GM20000 (cell line): ENCODE measurements at places on chromosomes 2 and 18.

- DNase-seq: no peak
These were observed 18.3 kb downstream of the ZNF892 start for GRCh38 chr2:95225658-95226057.

GRCh38 chr18:22303927-22304326 lies 113.8 kb downstream of the CTAGE1 start:
- no peak for DNase-seq

DNA sequence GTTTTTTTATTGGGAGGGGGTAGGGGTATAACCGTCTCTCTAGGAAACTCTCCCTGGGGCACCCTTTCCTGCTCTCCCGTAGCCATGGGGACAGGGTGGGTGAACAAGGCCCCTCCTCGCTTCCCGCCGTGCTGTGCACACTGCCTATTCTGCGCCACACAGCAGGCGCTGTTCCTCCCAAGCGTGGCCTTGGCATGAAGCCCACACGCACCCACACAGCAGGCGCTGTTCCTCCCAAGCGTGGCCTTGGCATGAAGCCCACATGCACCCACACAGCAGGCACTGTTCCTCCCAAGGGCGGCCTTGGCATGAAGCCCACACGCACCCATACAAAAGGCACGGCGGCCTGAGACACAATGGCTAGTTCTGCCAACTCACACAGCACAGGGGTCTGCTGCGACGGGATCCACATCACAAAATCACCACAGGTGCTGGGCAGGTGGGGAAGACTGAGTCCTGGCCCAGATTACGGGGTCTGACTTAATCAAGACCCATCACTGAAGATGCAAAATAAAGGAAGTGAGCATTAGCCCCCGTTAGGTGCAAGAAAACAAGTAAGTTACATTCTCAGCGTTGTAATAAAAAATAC lies 46.6 kb upstream of the TPO start:
- no peak for DNase-seq

DNA sequence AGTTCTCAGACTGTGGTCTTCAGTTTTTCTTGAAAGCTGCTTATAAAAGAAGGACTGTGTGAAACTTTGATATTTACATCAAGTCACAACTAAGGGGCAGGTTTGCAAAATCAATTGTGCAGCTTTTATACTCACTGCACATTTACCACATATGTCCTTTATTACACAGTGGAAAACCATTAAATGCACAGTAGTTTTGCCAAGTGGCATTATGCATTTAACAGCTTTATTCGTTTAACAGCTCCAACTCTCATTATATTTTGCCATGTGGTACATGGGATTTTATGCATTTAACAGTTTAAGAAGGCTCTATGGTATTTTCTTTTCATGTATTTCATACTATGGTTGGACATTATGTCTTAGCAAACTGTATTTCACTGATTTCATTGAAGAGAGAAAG lies 135.6 kb downstream of the SATB2 start:
- DNase-seq: no peak

DNA sequence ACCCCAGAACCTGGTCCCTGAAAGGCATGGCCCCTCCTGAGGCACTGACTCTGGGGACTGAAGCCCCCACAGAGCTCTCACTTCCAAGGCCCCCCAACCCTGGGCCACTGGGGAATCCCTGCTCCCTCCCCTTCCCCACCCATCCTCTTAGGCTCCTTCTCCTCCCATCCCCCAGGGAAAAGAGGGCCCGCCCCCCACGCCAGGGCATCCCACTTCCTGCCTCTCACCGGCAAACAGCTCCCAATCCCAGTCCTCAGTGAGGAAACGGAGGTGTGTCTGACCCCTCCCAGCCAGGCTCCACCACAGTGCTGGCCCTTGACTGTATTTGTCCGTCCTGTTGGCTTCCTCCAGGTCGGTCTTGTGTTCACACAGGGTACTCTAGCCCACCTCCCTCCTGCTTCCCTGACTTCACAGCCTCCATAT lies 35.0 kb upstream of the PTMA start:
- no peak for DNase-seq

DNA sequence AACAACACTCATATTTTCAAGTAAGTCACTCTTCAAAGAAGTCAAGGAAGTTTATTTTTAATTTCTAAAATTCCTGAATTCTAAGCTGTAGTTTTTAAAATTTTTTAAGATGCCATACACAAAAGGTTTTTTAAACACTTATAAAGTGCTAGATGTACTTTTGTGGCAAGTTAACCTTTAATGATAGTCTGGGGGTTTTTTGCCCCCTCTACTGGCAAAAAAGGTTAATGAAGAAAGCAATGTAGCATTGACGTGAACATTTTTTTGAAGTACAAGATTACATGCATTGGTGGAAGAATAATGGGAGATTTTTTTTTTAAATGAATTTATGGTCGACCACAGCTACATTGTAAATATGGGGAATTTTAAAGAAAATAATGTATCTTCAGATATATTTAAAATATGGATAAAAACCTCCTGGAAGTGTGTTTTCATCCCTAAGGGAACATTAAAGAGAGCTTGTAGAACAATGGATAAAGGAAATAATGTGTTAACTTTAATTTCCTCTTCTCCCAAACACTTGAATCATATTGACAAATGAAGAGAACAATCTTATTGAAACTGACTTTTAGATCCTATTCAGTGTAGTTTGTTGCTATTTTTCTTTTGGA lies 12.6 kb downstream of the ITPRID2 start:
- peak; percentile 22 for DNase-seq

DNA sequence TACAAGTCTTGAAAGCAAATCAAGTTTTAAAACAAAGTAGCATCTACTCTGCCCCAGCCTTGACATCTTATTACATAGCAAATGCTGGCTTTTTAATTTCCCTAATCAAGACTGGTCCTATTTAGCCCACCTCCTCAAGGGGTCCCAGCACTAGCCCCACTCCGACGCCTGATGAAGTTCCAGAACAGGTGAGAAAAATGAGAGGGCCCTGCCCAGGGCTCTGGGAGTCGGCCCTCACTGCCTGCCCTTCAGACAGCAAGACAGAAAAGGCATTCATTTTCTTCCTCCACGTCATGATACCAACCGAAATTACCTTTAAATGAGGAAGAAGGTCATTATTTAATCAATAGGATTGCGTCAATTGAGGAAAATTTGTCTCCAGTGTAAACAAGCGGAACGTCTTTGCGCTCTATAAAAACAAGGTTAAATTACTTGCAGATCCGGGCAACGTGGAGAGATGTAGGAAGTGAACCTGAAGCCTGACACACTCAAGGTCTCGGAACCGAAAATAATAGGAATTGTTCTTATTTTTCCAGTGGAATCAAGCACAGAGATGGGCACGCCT lies 170.6 kb upstream of the PKDCC start:
- no peak for DNase-seq

DNA sequence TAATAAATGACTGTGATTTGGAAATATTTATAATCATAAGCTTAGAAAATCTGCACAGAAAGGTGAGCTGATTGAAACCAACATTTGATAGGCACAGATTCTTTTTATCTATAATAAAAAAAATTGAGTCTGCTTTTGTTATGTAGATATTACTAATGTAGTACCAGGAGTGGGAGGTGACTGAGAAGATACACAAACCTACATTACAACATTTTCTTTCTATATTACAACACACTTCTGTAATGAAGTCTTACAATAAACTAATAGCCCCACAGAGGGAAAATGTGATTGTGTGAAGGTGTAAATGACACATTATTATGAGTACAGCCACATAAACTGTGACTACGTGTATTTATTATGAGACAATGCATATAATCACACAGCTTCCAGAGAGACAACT lies 241.6 kb downstream of the PIEZO2 start:
- no peak for DNase-seq

- no peak for DNase-seq
These were observed 1128.4 kb downstream of the TSN start for GRCh38 chr2:122883849-122884248.

DNA sequence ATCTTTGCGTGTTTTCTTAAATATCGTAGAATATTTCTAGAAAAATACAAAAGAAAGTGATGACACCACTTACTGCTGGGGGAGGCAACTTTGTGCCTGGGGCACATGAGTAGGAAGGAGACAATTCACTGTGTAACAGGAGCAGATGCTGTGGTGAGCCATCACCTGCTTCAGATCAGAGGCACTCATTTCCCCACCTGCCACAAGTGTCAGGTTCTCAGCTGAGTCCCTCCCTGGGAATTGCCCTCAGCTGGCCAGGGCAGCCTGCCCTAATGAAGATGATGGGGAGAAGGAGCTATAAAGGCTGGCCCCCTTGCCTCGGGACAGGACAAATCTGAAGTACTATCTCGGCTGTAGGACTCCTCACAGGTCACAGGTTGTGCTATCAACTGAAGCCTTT lies 322.8 kb downstream of the STK39 start:
- DNase-seq: no peak

- no peak for DNase-seq
These were observed 150.4 kb downstream of the ZFP36L2 start for GRCh38 chr2:43075811-43076585.
